ENCODE measurements at places on chromosomes 12 and 14.
A peak's percentile ranks its signal among the peaks of the same experiment; 100 is the strongest.

GRCh38 chr12:55142669-55143565 is 16.7 kb downstream of the OR9K2 start:
- DNase-seq, result peak; percentile 59

DNA sequence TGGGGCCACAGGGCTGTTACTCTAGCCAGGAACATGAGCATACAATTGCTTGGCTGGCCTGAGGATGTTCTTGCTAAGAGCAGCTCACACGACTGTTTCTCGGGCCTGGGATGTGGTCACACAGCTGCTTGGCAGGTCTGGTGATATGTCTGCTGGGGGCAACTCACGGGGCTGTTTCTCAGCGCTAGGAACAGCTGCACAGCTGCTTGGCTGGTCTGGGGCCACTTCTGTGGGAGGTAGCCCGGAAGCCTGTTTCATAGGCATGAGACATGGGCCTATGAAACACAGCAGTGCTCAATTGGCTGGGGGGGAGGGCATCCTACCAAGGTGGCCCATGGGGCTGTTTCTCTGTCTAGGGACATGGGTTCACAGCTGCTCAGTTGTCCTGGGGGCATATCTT is 73.4 kb upstream of the DDHD1 start:
- DNase-seq, result no peak

- DNase-seq, result no peak
Measured at GRCh38 chr12:123576611-123577010, 7.7 kb upstream of the TMED2 start.

GRCh38 chr14:23306412-23307145 is at the start of gene BCL2L2:
TSS of gene BCL2L2 (plus strand) at chr14:23306833. CDS start at chr14:23307768, 935 bp downstream.
- DNase-seq, result peak; percentile 94

DNA sequence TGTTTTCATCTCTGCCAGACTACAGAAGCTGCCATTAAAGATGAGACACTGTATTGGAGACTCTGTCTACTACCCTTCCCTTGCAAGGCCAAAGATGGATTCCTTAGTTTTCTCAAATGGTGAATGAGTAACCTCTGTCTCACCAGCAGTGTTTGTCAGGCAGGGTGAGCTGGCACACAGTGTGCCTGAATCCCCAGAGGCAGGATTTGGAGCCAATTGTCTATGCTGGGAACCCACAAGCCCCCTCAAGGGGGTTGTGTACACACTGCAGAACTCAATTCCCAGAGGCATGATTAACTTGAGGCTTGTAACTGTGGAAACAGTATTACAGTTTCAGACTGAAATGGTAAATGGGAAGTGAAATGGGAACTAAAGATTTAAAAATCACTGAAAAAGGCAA is 136.8 kb upstream of the PTPRB start:
- DNase-seq, result no peak

DNA sequence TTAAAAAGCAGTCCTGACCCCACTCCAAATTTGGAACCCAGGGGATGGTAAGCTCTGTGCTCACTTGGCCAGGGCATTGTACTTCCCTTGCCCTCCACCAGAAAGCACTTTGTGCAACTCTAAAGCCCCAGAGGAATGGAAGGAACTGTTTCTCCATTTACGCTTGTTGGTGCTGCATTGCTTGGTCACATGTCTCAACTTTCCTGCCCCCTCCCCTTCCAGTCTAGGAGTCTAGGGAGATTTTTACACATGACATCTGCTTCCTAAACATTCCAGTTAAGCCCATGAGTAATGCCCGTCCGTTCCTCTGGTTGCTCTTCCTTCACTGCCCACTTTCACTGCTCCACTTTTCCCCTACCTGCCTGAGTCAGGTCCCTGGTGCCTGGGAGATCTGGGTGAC is 92.6 kb upstream of the MAP1LC3B2 start:
- DNase-seq, result no peak

DNA sequence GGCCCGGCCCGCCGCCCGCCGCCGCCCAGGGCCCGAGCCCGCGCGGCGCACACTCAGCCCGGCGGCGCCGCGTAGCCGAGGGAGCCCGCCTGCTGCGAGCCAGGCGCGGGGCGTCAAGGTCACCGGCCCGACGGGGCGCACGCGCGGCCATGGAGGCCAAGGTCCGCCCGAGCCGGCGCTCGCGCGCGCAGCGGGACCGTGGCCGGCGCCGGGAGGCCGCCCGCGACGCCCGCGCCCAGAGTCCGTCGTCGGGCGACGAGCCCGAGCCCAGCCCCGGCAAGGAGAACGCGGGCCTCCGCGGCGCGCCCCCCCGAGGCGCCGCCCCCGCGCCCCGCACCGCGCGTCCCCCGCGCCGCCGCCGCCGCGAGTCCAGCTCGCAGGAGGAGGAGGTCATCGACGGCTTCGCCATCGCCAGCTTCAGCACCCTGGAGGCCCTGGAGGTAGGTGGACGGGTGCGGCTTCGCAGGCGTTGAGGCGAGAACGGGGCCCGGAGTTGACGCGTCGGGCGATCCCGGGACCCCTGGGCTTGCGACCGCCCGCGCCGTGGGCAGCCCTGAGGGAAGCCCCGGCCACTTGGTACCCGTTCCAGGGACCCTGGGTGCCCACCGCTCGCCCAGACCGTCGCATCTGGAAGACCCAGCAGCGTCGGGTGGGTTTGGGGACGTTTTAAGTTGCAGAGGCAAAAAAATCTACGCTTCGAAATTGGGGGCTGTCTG is 629 bp downstream of the FBRSL1 start:
- DNase-seq, result peak; percentile 35

GRCh38 chr12:114918535-114919233 is 234.7 kb upstream of the TBX3 start:
- peak; percentile 79 for DNase-seq

GRCh38 chr12:89706551-89706950 is 2.1 kb downstream of the ATP2B1 start:
- no peak for DNase-seq
